Tongue (tissue), 3 donors: ENCODE measurements at places on chromosomes 4 and X. TPM values are rescaled to one million over a fixed set of nuclear protein-coding genes. Genes with fewer than 3 reads are reported as not detected.

- DNase-seq: peak; percentile 3
These were observed 401.3 kb upstream of the BOD1L1 start for GRCh38 chr4:14028862-14029261.

GRCh38 chr4:74328501-74328900 is 20.2 kb downstream of the EPGN start:
- no peak for DNase-seq

- no peak for DNase-seq
These were observed 212.5 kb upstream of the PSAPL1 start for GRCh38 chr4:7647186-7647585.

Gene REELD1
- not detected for total RNA-seq

Gene DOK7
- total RNA-seq: 30.9 TPM
